ENCODE measurements at places on chromosomes 6 and 20. TPM values are rescaled to one million over a fixed set of nuclear protein-coding genes. Genes with fewer than 3 reads are reported as not detected.

Gene SGK1
- 213 TPM for total RNA-seq

Gene IRAK1BP1
- 2.3 TPM for total RNA-seq

Gene LAMA4
- total RNA-seq = 128 TPM

Gene TSPYL4
- total RNA-seq = 13.9 TPM

Gene DOK5
- total RNA-seq = 0.53 TPM

Gene DEFB118
- total RNA-seq = not detected
